Activated T-helper 9 cell treated with anti-CD3 and anti-CD28 coated beads, Interleukin-2, amount 50 U/mL, for 16 hours (primary cell): ENCODE measurements at places on chromosomes 7 and 10.
A peak's percentile ranks its signal among the peaks of the same experiment; 100 is the strongest.

DNA sequence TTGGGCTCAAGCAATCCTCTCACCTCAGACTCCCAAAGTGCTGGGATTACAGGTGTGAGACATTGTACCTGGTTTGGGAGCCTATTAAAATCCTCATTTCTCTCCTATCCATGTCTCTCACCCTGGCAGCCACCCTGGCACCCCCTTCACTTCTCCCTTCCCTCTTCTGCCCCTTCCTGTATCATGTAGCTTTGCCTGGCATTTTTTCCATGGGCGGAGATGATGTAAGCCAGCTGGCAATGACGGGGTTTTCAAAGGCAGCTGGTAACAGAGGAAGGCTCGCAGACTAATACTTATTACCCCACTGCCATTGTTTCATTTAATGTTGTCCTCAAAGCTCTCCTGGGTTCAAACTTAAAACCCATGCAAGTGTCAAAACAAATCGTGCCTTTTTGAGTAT, 61.9 kb downstream of the RGS10 start:
- no peak for DNase-seq

DNA sequence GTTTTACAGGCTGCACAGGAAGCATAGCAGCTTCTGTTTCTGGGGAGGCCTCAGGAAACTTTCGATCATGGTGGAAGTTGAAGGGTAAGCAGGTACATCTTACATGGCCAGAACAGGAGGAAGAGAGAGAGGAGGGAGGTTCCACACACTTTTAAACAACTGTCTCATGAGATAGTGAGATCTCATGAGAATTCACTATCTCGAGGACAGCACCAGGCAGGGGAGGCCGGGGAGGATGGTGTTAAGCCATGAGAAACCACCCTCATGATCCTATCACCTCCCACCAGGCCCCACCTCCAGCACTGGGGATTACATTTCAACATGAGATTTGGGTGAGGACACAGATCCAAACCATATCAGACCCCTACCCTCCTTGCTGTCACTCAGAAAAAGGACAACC, 23.7 kb downstream of the ZNF503 start:
- no peak for DNase-seq

- no peak for DNase-seq
Observed at GRCh38 chr7:99001482-99002147, 123.3 kb downstream of the TRRAP start.

GRCh38 chr10:64191286-64191685, 670.1 kb downstream of the REEP3 start:
- DNase-seq: no peak

DNA sequence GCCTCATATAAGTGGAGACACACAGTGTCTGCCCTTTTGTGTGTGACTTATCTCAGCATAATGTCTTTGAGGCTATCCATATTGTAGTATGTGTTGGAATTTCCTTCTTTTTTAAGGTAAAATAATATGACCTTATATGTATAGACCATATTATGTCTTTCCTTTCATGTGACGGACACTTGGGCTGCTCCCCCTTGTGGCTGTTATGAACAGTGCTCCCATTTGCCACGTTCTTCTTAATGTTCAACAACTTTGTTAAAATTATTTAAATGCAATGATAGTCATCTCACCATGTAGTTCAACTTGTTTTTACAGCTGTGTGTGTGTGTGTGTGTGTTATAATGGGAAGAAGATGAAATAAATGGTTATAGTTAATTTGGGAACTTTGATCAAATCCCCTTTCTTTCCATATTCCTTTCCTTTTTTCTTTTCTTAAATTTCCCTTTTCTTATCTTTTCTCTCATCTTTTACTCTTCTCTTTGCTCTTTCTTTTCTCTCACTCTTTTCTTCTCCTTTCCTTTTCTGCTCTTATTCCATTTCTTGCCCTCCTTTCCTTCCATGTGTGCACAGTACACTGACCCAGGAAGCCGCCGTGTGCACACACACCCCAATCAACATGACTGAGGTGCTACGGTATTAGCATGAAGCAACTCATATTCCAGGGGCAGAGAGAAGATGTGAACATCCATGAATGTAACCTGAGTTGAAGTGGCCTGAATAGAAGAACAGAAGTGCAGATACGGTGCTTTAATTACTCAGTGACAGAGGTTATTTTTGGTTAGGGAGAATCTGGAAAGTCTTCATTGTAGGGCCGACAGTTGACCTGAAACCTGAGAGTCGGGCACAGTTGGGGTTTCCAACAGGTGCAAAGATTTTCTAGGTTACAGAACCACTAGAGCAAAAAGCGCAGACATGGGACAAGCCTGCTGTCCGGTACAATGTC, 596.6 kb downstream of the SDK1 start:
- DNase-seq: peak; percentile 23

DNA sequence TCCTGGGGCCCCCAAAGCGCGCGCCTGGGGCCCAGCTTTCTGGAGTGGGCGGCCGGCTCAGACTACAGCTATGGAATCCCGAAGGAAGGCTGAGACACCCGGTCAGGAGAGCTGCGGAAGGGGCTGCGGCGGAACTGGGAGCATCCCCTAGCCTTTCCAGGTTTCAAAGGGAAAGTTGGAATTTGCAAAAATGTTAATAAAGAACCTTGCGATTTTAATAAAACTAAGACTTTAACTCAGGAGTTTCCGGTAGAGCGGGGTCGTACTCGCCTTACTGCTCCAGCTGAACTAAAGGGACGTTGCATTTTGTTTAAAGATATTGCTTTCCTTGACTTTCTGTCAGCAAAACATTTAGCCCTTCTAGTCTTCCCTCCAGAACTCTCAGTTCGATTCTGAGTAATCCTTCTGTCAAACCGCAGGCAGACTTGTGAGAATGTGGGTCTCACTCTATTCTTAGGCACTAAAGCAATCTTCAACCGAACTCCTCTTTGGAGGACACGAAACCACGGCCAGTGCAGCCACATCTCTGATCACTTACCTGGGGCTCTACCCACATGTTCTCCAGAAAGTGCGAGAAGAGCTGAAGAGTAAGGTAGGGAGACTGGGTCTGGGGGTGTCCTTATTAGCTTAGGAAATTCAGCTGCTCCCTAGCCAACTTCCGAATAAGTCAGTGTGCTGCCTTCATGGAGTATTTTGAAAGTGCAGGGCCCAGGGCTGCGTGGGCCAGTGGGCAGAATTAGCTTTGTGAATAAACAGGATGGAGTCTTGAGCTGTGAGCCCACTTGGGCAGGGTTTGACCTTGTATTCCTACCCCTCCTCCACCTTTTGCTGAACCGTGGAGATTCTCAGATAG, 1.9 kb downstream of the CYP26A1 start:
- DNase-seq: no peak

GRCh38 chr7:92973293-92973731, 136.9 kb upstream of the CDK6 start:
- DNase-seq: no peak

DNA sequence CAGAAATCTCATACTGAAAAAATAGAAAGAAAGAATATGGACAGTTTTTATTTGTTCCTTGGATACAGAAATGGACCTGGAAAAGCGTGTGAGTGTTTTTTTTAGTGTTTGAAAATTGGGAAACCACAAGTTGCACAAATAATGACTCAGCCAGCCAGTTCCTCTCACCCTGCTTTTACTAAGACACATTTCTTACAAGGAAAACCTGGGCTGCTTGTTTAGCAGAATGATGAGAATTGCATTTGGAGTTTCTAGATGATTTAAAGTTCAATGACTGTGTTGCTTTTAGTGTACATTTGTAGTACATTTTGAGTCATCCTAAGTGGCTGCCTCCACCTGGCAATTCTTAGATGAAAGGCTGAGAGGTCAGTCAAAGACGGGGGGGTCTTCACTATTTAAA, 218.7 kb downstream of the ABCA13 start:
- DNase-seq: no peak

- no peak for DNase-seq
Observed at GRCh38 chr7:103630318-103630717, 184.3 kb upstream of the SLC26A5 start.

DNA sequence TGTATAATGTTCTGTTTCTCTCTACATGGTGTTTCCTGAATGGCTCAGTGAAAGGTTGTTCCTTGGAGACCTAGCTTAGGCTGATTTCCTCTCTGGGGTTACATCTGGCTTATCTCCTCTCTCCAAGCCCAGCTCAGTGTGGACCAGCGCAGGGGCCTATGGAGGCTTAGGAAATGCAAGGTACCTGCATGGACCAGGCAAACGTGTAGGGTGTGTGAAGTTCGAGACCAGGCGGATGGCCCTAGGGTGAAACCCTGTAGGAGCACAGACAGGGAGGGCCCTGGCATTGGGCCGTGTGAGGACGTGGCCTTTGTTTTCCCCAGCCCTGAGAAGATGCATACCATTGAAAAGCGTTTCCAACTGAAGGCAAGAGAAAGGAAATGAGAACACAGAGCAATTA, 59.0 kb downstream of the DOCK1 start:
- no peak for DNase-seq
